CD8-positive, alpha-beta memory T cell (primary cell): ENCODE measurements at places on chromosomes 12 and 14.

- peaks cover 12% of the 10 kb centered on the region for H3K4me1 ChIP-seq
- peak overlapping the region; percentile 98 for H3K27ac ChIP-seq
- H3K4me3 ChIP-seq = peak overlapping the region; percentile 93
- H3K27me3 ChIP-seq = no peaks in the 10 kb centered on the region
- H3K36me3 ChIP-seq = no peaks in the 10 kb centered on the region
These were observed 815 bp downstream of the COQ10A start for GRCh38 chr12:56267443-56268071.

GRCh38 chr12:105225505-105226015 is 10.4 kb downstream of the APPL2 start:
- no peak overlapping the region for H3K27ac ChIP-seq
- peaks cover 23% of the 10 kb centered on the region for H3K36me3 ChIP-seq
- no peaks in the 10 kb centered on the region for H3K27me3 ChIP-seq
- H3K4me1 ChIP-seq = peaks cover 7% of the 10 kb centered on the region
- no peak overlapping the region for H3K4me3 ChIP-seq

GRCh38 chr14:92014040-92014439 is 25.8 kb downstream of the TRIP11 start:
- H3K27me3 ChIP-seq = no peaks in the 10 kb centered on the region
- H3K4me1 ChIP-seq = no peaks in the 10 kb centered on the region
- no peak overlapping the region for H3K4me3 ChIP-seq
- H3K27ac ChIP-seq = no peak overlapping the region
- peaks cover 23% of the 10 kb centered on the region for H3K36me3 ChIP-seq

DNA sequence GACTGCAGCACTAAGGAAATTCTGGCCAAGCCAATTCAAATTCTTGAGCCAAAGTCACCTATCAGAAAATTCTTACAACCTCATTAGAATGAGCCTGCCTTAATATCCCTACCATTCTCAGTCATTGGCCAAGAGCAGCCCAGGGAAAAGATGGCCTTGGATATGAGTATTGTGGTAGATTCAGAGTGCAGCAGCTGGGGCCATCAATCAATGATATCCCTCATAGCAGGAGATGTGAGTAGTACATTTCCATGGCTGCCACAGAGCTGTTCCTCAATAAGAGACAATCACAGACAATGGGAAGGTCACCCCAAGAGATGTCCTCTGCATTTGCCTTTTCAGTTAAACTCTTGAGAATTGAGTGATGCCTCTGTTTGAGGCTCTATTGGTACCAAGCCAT is 161.6 kb downstream of the DYRK2 start:
- H3K4me3 ChIP-seq = no peak overlapping the region
- H3K4me1 ChIP-seq = no peaks in the 10 kb centered on the region
- no peaks in the 10 kb centered on the region for H3K36me3 ChIP-seq
- H3K27ac ChIP-seq = no peak overlapping the region
- no peak for DNase-seq
- H3K27me3 ChIP-seq = no peaks in the 10 kb centered on the region

DNA sequence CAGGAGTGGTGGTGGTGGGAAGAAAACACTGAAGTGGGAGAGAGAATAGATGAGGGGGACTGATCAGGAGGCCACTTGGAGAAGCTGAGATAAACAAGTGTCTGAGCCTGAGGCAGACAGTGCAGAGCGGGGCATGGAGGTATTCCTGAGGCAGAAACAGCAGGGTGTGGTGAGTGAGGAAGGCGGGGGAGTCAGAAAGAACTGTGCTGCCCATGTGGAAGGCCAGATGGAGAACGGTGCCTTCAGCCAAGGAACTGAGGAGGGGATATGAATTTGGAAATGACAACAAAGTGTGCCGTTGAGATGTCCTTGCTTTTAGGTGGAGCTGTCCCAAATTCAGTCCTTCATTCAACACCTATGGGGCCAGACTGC is 13.7 kb downstream of the APPL2 start:
- no peak overlapping the region for H3K27ac ChIP-seq
- no peak overlapping the region for H3K4me3 ChIP-seq
- no peak for DNase-seq
- H3K27me3 ChIP-seq = no peaks in the 10 kb centered on the region
- H3K4me1 ChIP-seq = peaks cover 7% of the 10 kb centered on the region

- H3K27me3 ChIP-seq = no peaks in the 10 kb centered on the region
- no peaks in the 10 kb centered on the region for H3K36me3 ChIP-seq
- no peaks in the 10 kb centered on the region for H3K4me1 ChIP-seq
- no peak overlapping the region for H3K4me3 ChIP-seq
These were observed 426.7 kb upstream of the DCN start for GRCh38 chr12:91609283-91609682.

DNA sequence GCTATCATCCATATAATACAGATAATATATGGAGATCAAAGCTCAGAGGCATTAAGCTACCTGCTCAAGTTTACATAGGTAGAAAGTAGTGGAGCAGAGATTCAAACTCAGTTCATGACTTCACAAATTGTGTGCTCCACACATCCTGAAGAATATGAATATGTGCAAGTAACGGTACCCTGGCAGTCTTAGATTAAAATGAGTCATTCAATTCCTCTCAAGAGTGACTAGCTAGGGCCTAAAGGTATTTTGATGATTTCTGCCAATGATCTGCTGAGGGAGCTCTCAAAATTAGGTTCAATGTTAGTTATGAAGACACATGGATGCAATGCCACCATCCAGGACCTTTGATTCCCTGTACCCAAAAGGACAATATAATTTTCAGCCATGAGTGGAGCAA is 58.9 kb downstream of the GRIP1 start:
- DNase-seq = no peak
- no peaks in the 10 kb centered on the region for H3K36me3 ChIP-seq
- no peak overlapping the region for H3K27ac ChIP-seq
- H3K27me3 ChIP-seq = no peaks in the 10 kb centered on the region
- H3K4me3 ChIP-seq = no peak overlapping the region

GRCh38 chr12:25794571-25794970 is 163.9 kb upstream of the RASSF8 start:
- no peak overlapping the region for H3K27ac ChIP-seq
- DNase-seq = no peak
- H3K4me3 ChIP-seq = no peak overlapping the region

- no peak overlapping the region for H3K4me3 ChIP-seq
- no peaks in the 10 kb centered on the region for H3K27me3 ChIP-seq
- H3K36me3 ChIP-seq = no peaks in the 10 kb centered on the region
- no peak overlapping the region for H3K27ac ChIP-seq
These were observed 84.4 kb downstream of the C2CD5 start for GRCh38 chr12:22459838-22460490.

DNA sequence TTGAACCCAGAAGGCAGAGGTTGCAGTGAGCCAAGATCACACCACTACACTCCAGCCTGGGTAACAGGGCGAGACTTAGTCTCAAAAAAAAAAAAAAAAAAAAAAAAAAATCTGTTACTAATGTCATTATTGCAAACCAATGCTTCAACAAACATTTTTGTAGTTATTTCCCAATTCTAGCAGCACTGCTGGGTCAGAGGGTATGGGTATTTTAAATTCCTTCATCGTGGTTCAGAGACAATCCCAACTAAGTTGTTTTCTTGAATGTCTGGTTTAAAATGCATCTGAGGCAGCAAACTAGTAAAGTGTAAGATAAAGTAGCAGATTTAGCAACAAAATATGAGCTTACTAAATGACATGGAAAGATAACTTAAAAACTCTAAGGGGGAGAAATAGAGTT is 65.6 kb downstream of the FERMT2 start:
- no peak overlapping the region for H3K4me3 ChIP-seq
- H3K4me1 ChIP-seq = no peaks in the 10 kb centered on the region
- no peaks in the 10 kb centered on the region for H3K36me3 ChIP-seq
- H3K27me3 ChIP-seq = no peaks in the 10 kb centered on the region
- H3K27ac ChIP-seq = no peak overlapping the region

DNA sequence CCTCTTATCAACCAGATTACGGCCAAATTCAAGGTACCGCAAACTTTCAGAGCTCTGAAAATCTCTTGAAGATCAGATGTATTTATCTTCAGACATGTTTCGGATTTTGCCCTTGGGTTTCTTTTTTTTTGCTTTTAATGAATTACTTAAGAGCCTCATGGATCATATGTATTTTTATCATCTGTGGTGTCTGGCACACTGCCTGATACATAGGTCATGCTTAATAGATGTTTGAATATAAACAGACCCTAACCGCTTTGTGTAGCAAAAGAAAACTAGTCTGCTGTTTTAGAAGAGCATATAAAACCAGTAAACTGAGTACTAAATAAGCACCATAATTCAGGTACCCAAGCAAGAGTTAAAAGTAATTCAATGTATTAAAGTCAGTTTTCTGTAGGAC is 20.1 kb upstream of the TBK1 start:
- DNase-seq = no peak
- H3K27me3 ChIP-seq = no peaks in the 10 kb centered on the region
- no peak overlapping the region for H3K27ac ChIP-seq
- H3K36me3 ChIP-seq = peaks cover 38% of the 10 kb centered on the region
- H3K4me1 ChIP-seq = no peaks in the 10 kb centered on the region

DNA sequence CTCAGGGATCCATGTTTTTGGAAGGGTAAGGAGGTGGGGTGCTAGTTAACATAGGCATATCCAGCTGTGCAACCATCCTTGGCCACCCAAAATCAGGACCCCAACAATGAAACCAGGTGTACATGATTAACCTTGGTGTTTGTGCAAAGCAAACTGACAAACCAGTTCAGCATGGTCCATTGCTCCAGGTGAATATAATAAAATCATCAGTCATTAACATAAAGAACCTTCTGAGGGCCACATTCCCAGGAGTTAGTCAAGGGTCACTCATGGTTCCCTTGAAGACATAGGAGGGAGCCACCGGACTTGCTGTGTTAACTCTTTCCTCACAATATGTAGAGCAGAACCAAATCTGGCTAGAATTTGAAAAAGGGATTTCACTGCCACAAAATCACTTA is 17.8 kb downstream of the SLC38A2 start:
- H3K4me3 ChIP-seq = no peak overlapping the region
- no peaks in the 10 kb centered on the region for H3K4me1 ChIP-seq
- peaks cover 5% of the 10 kb centered on the region for H3K36me3 ChIP-seq
- no peak for DNase-seq

DNA sequence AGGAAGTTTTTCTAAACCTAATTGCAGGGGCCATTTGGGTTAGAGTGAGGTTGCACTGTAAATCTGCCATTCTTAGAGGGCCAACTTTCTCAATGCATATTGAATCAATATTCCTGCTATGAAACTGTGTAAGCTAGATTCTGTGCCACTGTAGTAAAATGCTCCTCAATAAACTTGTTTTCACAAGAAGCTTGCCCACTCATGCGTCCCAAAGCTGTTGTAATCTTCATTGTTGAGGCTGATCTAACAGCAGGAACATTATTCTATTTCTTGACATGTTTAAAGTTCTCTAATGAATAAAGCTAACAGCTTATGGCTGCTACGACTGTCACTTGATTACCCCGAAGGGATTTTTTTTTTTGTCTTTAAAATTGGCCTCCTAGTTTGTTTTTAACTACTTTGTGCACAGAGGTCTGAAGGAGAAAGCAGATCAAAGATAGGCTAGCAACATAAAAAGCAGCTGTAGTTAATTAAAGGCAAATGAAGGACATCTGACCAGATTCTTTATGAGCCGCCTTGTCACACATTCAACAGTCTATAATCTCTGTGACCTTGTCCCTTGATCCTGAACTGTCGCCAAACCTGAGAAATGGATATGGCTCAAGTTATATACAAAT is 243.7 kb downstream of the PAX9 start:
- H3K27ac ChIP-seq = no peak overlapping the region
- H3K4me1 ChIP-seq = no peaks in the 10 kb centered on the region
- DNase-seq = no peak
- no peaks in the 10 kb centered on the region for H3K27me3 ChIP-seq

DNA sequence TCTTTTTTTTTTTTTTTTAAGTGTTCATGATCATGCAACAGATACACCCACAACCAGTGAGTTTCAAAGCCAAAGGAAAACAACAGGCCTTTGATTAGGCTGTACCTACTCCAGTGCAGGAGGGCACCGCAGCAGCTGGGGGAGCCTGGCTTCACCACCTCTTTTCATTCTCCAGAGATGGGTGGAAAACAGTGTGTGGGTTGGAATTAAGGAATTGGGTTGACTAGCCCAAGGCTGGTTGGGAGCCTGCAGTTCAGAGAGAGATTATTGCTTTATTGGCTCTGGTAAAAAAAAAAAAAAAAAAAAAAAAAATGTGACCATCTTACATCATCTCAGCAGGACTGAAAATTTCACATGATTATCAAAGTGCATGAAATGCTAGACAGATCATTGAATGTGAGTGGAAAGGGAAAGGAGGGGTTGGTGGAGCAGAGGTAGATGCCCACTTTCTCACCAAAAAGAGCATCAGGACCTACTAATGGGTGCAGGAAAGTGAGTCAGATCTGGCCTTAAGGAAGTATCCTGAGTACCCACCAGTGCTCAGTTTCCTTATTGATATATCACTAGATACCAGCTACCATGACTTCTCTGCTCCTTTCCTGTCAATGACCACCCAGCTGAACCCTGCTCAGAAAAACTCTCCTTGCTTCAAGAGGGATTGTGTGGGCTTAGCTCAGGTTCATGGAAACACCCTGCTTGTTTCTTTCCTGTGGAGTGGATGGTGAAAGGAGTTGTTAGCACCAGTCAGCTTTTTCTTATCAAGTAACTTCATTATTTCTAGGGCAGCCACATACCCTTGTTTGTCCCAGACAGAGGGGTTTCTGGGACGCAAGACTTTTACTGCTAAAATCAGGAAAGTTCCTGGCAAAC is 54.8 kb upstream of the DYRK2 start:
- H3K27me3 ChIP-seq = no peaks in the 10 kb centered on the region
- H3K4me3 ChIP-seq = no peak overlapping the region
- DNase-seq = no peak

GRCh38 chr14:24092505-24093206 is 1.5 kb upstream of the PCK2 start:
- H3K4me1 ChIP-seq = peaks cover 16% of the 10 kb centered on the region
- H3K36me3 ChIP-seq = no peaks in the 10 kb centered on the region
- no peaks in the 10 kb centered on the region for H3K27me3 ChIP-seq
- DNase-seq = no peak

DNA sequence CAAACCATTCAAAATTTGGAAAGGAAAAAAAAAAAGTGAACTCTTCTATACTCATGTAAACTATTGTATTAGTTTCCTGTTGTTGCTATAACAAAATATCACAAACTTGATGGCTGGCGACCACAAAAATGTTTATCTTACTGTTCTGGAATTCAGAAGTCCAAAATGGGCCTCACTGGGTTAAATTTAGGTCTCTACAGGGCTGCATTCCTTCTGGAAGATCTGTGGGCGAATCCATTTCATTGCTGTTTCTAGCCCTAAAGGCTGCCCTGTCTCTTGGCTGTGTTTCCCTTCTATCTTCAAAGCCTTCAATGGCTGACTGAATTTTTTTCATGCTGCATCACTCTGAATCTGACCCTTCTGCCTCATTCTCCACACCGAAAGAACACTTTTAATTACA is 105.1 kb upstream of the NAV3 start:
- H3K4me1 ChIP-seq = no peaks in the 10 kb centered on the region
- no peak for DNase-seq
- no peaks in the 10 kb centered on the region for H3K36me3 ChIP-seq
- H3K27me3 ChIP-seq = no peaks in the 10 kb centered on the region
- no peak overlapping the region for H3K4me3 ChIP-seq

DNA sequence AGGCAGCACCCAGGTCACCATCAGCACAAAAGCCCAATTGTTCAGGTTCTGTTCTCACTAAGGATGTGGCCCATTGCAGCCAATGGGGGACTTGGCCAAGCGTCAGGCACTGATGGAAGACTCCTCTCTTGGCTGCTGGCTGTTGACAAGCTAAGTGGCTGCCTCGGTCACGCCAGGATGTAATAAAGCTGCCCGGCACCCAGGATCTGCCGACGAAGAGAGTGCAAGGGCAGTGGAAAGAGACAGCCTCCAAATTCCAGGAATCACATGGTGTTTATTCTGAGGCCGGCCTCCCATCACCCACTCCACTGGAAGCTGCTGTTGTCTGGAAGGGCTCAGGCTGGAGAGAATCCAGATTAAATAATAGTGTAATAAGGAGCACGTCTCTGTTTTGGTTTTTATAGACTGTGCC is 451.8 kb upstream of the TBX3 start:
- no peak overlapping the region for H3K4me3 ChIP-seq
- H3K27ac ChIP-seq = no peak overlapping the region
- DNase-seq = no peak
- no peaks in the 10 kb centered on the region for H3K36me3 ChIP-seq
- no peaks in the 10 kb centered on the region for H3K27me3 ChIP-seq
